M059J (cell line): ENCODE measurements at places on chromosomes 2 and 18. TPM values are rescaled to one million over a fixed set of nuclear protein-coding genes. Genes with fewer than 3 reads are reported as not detected.

GRCh38 chr2:25421820-25422411 lies 80.2 kb upstream of the DNMT3A start:
- DNase-seq: no peak

DNA sequence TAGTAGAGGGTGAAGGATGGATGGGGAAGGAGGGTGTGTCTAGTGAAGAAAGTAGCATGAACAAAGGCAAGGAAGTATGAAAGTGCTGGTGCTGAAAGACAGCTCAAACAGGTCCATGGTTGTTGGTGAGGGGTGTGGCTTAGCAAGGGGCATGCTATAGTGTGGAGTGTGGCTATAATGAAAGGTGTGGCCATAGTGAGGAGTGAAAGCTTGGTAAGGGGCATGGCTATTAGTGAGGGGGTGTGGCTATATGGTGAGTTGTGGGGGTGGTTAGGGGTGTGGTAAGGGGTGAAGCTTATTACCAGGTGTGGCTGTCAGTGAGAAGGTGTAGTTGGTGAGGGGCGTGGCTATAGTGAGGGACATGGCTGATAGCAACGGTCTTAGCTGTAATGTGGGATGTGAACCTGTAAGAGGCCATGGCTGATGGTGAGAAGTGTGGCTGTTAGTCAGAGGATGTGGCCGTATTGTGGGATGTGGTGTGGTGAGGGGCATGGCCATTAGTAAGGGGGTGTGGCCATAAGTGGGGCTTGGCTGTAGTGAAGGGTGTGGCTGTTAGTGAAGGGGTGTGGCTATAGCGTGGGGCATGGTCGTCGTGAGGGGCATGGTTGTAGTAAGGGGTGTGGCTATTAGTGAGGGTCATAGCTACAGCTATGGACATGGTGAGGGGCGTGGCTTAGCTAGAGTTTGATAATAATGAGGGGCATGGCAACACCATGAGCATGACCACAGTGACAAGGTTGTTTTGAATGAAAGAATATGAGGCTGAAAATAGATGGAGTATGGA lies 549.6 kb downstream of the FBXO15 start:
- DNase-seq: peak; percentile 13

GRCh38 chr2:9091811-9092210 lies 88.3 kb upstream of the MBOAT2 start:
- no peak for DNase-seq

DNA sequence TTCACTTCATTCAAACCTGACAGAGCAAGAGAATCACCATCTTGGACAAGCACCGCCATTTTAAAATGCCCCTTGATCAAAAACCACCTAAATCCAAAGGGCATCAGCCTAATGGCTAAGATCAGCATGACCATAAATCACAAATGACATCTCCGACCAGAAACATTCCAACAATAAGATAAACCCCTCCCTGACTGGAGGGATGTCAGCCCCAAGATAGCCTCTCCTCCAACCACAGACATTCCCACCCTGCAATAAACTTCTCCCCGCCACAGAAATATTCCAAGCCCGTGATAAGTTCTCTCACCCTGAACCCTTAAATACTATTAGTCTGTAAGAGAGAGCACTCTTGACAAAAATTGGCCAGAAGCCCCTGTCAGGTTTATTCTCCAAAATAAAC lies 21.6 kb upstream of the LYPD1 start:
- DNase-seq: no peak

SLC40A1 gene
- total RNA-seq: 0.39 and 0.76 TPM in 2 replicates
